IPS-NIHi11 (cell line): ENCODE measurements at places on chromosomes 16 and 17.

DNA sequence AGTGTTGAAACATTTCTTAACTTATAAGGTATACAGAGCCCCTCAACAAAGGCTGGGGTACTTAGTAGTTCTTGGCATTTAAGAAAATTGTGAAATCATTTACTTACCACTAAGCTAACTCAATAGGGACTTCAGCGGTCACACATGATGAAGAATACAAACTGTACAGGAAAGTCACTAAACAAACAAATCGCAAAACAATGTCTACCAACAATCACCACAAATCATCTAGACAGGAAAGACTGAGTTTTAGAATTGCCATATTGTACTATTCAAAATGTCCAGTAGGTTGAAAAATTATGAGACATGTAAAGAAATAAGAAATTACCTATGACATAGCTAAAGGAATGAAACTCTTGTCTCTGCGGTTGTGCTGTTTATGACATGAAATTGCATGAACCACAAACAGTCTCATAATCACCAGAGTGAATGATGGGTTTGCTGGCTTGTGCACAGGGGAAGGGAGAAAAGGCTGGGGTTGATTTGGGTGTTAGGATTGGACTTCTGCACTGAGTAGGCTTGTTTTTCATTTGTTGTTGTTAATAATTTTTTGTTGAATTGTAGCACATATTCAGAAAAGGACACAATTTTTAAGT is 441.1 kb upstream of the MON1B start:
- no peak for DNase-seq

GRCh38 chr16:77234611-77235010 is 35.4 kb downstream of the SYCE1L start:
- no peak for DNase-seq

DNA sequence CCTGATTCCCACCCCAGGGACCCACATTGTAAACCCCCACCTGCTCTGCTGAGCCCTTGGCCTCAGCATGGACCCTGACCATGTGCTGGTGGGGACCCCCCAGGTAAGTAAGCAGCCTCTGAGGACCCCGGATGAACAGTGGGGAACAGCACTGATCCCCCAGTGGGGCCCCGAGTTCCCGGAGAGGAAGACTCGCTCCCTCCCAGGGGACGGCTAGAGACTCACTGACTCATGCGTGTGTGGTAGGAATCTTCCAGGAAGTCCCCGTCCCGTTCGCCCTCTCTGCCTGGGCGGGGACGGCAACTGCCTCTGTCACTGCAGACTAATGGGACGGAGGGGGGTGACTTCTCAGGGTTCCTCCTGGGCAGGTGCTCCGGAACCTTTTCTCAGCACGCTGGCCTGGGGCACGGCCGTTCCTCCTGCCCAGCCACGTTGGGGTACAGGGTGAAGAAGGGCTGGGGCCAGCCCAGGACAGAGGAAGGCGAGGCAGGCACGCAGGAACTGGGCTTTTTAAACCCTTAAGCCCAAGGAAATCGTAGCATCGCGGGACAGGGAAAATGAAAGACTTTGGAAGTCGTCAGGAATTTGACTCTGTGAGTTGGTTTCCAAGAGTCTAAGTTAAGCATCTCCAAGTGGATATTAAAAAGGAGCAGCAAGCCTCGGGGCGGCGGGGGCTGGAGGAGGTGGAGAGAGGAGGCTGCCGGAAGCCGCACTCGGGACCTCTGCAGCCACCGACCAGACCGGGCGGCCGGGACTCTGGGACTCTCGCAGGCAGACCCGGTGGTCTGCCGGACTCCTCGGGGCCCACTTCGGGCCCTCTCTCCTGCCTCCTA is 178.7 kb downstream of the SEC14L1 start:
- DNase-seq = no peak

DNA sequence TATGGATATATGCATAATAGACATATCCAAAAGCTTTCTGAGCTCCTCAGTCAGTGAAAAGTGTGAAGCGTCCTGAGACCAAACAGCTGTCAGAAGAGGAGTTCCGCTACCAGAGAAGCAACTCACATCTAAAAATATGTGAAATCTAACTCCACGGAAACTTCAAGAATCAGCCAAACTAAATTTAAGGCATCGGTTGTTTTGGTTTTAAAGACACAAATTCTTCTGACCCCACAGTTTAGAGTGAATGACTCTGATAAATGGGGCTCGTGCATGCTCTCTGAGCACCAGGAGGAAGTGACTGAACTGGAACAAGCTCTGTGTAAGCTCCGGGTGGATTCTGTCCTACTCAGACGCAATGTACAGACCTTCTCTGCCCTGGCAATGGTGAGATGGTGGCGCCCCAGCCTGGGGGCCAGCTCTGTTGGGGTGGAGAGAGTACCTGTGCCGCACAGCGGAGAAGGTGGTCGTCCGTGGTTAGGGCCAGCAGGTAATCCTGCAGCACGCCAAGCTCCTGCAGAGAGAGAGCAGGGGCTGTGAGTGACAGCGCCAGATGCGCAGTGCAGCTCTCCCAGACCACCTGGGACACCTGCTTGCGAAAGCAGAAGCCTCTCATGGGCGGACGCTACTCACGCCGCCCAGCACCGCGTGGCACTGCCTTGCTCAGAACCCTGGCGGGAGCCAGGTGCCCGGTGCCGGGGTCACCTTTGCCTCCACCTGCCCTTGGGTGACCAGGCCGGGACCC is 44.4 kb upstream of the ATP2A3 start:
- no peak for DNase-seq

- DNase-seq = no peak
These were observed 83.1 kb downstream of the NT5M start for GRCh38 chr17:17386094-17386800.

GRCh38 chr17:81102352-81102751 is 63.0 kb upstream of the PVALEF start:
- no peak for DNase-seq

DNA sequence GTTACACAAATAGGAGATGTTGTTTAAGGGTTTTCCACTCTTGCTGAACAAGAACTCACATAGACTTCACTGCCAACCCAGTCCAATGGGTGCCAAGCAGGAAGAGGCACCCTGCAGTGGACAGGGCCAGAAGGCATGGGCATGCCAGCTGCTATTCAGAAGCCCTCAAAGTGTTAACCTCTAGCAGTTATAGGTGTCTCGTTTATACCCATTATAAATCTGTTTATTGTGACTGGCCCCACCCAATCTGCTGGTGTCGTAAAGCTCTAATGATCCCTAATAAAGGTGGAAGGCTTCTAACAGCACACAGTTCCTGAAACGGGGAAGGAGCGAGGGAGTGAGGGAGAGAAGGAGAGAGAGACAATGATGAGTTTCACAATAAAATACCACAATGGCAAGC is 23.9 kb downstream of the HNF1B start:
- DNase-seq = no peak

GRCh38 chr16:3148256-3149192 is 13.7 kb downstream of the ZNF213 start:
- DNase-seq = no peak
